ENCODE measurements at places on chromosomes 4 and X.

GRCh38 chrX:108415891-108416290 lies 22.3 kb downstream of the COL4A6 start:
- H3K36me3 ChIP-seq, result no peaks in the 10 kb centered on the region
- no peaks in the 10 kb centered on the region for H3K27me3 ChIP-seq
- H3K4me1 ChIP-seq, result no peaks in the 10 kb centered on the region
- DNase-seq, result no peak
- no peak overlapping the region for H3K4me3 ChIP-seq

DNA sequence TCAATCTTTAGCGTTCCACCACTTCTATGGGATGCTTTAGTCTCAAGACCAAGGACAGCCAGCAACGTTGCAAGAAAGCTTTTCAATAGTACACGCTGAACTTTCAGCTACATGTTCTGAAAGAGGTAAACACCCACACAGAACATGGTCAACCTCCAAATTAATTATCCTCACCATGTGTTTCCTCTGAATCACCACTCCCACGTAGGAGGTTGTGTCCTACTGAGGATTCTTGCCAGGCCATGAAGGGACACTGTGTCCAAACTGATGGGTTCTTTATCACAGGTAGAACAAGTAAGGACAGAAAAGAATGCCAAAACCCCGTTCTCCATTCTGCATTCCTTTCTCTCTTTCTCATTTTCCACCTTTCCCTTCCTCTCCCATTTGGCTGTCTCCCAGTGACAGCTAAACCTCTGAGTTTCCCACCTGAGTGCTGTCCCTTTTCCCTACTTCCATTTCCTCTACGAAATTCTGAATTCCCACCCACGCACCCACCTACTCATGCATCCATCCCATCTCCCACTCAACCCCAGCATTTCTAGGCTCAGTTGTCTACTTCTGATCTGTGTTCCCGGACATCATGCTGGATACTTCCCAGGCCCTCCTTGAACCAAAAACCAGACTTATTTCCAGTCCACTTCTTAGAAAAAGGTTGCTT lies 29.0 kb upstream of the GPM6B start:
- no peaks in the 10 kb centered on the region for H3K36me3 ChIP-seq
- DNase-seq, result no peak
- no peaks in the 10 kb centered on the region for H3K27me3 ChIP-seq

- no peak overlapping the region for H3K27ac ChIP-seq
- no peaks in the 10 kb centered on the region for H3K4me1 ChIP-seq
- H3K36me3 ChIP-seq, result no peaks in the 10 kb centered on the region
- H3K27me3 ChIP-seq, result no peaks in the 10 kb centered on the region
- no peak for DNase-seq
- no peak overlapping the region for H3K4me3 ChIP-seq
Measured at GRCh38 chrX:39948582-39948981, 149.2 kb downstream of the BCOR start.

GRCh38 chr4:185839194-185839712 lies 27.3 kb upstream of the SORBS2 start:
- no peaks in the 10 kb centered on the region for H3K27me3 ChIP-seq
- H3K4me3 ChIP-seq, result no peak overlapping the region
- no peaks in the 10 kb centered on the region for H3K36me3 ChIP-seq
- peak; percentile 66 for DNase-seq

DNA sequence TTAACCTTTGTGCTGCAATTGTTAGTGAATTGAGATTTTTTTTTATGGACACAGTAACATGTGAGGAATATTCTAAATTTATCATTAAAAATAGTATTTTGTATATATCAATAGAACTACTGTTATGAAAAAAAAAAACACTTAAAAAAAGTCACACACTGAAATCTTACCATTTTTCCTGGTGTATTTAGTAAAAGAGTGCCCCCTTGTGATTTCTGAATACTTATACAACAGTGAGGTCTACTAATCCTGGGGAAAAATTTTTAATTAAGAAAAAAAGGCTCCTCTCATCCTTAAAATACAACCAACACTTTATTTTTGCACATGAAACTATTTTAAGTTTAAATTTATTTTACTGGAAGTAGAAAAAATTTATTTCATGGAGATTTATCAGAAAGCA lies 56.4 kb upstream of the SPOCK3 start:
- no peak overlapping the region for H3K27ac ChIP-seq
- H3K4me1 ChIP-seq, result no peaks in the 10 kb centered on the region
- H3K4me3 ChIP-seq, result no peak overlapping the region
- DNase-seq, result no peak
- H3K27me3 ChIP-seq, result no peaks in the 10 kb centered on the region

Measured in aorta (tissue), 5 donors.